ENCODE measurements at places on chromosomes 1 and 21. TPM values are rescaled to one million over a fixed set of nuclear protein-coding genes. Genes with fewer than 3 reads are reported as not detected.

MASP2 gene
- not detected for total RNA-seq

GJA8 gene
- not detected for total RNA-seq

HSD3B1 gene
- total RNA-seq, result not detected

DNA sequence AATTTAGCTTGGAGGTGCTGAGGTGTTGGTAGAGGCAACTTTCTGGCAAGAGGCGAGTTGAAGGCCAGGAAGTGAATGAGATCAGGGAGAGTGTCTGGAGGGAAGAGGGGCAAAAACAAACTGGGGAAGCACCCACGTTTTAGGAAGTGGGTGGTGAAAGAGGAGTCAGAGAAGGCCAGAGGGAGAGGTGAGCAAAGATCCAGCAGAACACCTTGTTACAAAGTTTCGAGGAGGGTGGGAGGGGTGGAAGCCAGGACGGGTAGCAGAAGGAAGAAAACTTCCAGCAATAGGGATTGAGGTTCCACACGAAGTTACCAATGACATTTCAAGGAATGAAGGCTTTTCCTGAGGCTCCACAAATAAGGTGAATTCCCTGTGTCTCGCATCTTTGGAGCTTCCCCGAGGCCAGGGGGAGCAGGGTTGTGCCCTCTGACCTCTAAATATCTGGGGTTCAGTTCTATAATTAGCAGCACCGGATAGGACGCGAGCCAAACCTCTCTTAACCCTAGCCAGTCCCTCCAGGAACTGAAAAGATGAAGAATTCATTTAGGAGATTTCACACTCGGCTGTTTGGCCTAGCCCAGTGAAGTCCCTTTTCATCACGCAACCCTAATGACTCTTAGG, 578 bp upstream of the SESN2 start:
- DNase-seq, result no peak

DNA sequence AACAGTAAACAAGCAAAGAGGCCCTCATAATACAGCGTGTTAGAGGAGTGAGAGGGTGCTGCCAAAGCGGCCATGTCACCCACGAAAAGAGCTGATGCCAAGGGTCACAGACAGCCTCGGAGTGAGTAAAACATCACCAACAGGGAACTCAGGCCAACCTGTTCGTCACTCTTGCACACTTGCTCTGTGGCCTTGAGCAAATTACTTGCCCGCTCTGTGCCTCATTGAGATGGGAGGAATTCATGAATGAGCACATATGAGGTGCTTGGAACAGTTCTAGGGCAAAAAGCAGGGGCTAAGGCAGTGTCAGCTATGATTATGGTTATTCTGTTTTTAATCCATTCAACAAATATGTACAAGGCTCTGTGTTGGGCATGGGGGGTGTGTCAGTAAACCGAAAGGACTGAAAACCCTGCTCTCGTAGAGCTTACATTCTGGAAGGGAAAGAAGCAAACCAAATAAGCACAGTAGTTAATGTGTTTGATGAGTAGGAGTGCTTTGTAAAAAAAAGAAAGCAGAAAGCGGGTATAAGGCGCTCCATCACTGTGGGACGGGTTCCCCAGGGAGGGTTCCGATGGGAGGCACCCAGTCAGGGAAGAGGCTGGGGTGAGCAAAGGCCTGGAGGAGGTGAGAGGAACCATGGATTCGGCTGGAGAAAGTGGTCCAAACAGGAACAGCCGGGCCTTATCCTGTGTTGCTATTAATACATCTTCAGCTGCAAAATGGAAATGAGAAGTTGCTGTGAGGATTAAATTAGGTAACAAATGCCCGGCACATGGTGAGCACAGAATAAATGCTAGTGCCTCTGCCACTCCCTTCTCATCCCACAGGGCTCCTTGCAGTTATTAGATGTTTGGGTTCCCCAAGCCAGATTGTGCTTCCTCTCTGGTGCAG, 39.5 kb upstream of the RD3 start:
- DNase-seq, result no peak

DNA sequence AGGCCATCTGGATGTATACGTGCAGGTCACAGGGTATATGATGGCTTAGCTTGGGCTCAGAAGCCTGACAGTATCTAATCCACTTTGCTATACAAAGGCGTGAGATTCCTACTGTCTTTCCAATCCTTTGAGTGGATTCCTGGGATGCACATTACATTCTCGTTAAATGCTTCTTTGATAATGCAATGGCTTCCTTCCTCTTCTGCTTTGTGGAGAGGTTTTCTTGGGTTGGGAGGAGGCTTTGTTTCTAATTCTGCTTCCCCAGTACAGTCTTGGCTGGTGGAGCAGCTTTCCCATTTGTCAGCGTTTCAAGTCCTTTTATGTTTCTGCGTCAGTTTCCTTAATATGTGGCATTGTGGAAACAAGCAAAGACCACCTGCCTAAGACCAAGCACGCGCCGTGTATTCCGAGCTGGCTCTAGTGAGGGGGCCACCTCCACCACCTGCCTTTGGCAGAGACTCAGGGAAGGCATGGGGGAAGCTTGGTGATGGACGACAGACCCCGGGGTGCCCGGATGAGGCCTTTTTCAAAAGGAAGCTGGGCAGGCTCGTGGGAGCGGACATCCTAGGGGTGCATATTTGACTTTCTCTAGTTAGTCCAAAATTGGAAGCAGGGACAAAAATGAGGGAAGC, 72.7 kb downstream of the WDR4 start:
- DNase-seq, result no peak

DNA sequence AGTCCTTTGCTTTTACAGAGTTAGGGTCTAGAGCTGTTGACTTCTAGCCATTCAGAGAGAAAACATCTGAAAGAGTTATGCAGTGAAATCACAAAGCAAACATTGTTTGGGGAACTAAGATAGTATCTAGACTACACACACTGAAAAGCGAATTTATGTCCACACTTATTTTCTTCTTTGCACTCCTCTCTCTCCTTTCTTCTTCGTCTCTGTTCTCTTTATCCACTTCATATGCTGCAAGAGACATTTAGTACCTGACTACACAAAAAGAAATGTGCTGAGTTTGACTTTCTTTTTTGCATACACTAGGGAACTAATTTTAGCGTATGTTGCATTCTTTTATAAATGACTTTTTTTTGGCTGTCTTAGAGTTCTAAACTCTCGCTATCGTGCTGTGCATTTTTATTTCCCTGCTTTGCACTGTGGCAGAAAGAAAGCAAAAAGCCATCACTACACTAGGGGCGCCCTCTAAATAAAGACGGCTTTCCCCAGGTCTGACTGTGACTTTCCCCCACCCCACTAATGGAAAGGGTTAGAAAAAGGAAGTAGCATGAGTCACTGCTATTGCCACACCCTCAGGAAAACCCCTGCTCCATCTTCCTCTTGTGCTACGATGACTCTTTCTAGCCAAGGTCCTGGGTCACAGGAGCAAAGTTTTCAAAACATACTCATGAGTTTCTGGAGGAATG, 65.7 kb downstream of the MAP3K7CL start:
- no peak for DNase-seq

GRCh38 chr21:43020771-43021170, 46.4 kb downstream of the PKNOX1 start:
- DNase-seq, result no peak

DNA sequence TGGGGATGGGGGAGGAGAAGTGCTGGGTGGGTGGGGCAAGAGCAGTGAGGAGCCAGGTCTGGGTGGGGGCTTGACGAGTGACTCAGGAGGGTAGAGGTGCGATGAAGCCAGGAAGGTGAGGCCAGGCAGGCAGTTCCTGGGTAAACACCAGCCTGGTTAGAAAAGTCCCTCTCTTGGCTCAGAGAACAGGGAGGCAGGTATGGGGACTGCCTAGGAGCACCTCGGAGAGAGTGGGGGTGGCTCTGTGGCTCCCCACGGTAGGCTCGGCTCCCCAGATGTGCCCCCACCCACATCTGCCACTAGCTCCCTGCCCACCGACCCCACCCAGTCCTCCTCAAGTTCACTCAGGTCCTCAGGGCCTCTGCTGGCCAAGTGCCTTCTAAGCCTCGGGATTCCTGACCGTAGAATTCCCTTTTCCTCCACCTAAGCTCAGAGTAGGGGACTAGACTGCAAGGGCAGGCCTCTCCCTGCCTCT, 1.2 kb downstream of the HSPG2 start:
- DNase-seq, result no peak
